ENCODE measurements at places on chromosomes 13 and 19.

GRCh38 chr13:21637296-21637695 lies 33.3 kb upstream of the MICU2 start:
- peak; percentile 13 for DNase-seq

- DNase-seq = no peak
These were observed 28.4 kb upstream of the ZNF681 start for GRCh38 chr19:23787106-23787505.

DNA sequence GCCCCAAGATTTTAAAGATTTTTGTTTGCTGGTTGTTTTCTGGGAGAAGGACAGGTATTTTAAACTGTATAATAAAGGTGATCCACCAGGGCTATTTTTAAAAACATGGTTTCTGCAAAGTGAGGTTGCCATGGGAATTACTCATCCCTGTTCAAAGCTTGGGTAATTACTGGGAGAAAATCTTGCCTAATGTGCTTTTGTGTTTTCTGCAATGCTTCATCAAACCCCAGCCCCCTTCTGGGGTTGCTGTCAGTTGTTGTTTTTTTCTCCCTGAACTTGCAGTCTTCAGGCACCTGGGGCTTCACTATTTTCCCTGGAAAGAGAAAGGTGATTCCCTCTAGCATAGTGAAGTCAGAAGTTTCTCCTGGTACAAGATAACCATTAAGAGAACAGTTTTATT lies 277.2 kb downstream of the NALCN start:
- no peak for DNase-seq

DNA sequence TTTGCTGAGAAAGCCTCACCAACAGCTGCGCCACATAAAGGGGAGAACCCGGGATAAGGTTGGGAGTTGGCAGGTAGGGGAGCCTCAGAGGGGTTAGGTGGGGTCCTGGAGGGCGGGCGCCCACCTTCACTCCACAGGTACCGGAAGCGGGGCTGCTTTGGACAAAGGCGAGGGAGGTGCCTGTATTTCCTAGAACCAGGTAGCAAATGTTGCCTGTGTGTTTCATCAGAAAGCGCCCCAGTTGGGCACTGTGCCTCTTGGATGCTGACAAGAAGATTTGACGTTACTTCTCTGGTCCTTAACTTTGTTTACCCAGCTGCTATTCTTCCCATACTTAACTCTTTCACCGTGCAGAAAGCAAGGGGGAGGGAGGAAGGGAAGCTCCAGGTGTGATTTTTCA lies 278.9 kb downstream of the ZNF536 start:
- no peak for DNase-seq

DNA sequence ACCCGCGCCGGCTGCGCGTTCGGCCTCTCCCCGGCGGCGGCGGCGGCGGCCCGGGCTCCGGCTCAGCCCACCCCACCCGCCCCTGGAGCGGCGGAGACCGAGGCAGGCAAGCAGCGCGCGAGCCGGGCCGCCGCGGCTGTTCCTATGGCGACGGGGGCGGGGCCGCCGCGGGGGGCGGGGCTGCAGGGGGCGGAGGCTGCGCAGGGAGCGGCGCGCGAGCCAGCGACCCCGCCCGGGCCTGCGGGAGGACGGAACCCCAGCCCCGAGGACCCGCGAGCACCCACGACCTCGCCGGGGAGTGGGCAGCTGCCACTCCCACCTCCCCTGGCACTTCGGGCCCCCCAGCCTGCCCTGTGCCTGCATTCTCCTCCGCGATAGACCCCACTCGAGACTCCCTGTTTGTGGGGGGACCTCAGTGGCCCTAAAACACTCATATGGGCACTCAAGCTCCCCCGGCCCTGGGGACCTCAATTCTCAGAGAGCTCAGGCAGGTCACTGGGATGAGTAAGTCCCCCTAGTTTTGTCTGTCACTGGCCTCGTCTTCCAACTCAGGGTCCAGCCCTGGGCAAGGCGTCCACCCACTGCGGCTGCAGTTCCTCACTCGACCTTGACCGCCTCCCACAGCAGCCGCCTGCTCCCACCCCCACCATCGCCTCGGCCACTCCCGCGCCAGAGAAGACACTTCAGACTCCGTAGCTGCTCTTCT lies at the start of gene CTXN1:
Gene CTXN1 (minus strand): TSS at position 115 of the 706 bp plus-strand sequence. CDS start 597 bp downstream, outside the sequence.
- DNase-seq = peak; percentile 73

GRCh38 chr19:31943191-31943661 lies 402.2 kb upstream of the ZNF507 start:
- DNase-seq = no peak

GRCh38 chr13:59203855-59204254 lies 959.9 kb downstream of the DIAPH3 start:
- no peak for DNase-seq

GRCh38 chr13:22287343-22287920 lies 616.6 kb downstream of the FGF9 start:
- DNase-seq = no peak

- DNase-seq = no peak
These were observed 1.4 kb upstream of the PLIN4 start for GRCh38 chr19:4519521-4520277.

DNA sequence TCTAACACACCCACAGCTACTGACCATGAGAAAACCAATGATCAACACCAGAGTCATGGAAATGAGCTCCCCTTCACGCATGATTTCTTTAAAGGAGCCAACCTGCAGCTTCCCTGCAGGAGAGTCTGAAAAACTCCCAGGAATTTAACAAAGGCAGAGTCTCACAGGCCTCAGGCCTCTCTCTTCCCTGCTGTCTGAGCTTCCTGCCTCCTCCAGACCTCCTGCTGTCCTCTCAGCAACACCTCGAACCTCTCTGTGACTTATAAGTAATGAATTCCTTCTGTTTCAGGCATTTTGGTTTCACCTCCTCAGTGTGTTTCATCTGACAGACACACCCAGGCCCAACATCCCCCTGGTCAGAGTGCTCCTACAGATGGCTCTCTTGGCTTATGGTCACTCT lies 1044.4 kb downstream of the UQCRFS1 start:
- DNase-seq = no peak

DNA sequence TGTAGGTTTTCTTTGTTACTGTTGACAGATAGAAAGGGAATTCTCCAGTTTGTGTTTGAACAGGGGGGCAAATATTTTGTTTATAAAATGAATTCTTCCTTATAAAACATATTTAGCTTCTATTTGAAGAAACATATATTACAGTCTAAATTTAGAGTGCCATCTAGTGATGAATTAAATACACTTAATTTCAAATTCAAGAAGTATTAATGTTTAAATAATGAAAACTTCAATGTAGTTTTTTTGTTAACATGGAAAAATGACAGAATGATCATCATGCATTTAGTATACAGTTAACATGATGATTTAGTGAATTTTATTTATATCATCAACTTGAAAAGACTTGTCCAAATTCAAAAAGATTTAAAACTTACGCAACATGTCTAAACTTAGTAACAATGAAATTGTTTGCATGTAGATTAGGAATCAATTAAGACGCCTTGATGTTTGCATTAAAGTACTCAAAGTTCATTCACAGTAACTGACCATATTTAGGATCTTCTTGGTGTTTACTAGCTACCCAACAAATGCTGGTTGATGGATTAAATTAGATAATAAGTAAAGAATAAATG lies 765.9 kb upstream of the SLITRK1 start:
- DNase-seq = no peak

DNA sequence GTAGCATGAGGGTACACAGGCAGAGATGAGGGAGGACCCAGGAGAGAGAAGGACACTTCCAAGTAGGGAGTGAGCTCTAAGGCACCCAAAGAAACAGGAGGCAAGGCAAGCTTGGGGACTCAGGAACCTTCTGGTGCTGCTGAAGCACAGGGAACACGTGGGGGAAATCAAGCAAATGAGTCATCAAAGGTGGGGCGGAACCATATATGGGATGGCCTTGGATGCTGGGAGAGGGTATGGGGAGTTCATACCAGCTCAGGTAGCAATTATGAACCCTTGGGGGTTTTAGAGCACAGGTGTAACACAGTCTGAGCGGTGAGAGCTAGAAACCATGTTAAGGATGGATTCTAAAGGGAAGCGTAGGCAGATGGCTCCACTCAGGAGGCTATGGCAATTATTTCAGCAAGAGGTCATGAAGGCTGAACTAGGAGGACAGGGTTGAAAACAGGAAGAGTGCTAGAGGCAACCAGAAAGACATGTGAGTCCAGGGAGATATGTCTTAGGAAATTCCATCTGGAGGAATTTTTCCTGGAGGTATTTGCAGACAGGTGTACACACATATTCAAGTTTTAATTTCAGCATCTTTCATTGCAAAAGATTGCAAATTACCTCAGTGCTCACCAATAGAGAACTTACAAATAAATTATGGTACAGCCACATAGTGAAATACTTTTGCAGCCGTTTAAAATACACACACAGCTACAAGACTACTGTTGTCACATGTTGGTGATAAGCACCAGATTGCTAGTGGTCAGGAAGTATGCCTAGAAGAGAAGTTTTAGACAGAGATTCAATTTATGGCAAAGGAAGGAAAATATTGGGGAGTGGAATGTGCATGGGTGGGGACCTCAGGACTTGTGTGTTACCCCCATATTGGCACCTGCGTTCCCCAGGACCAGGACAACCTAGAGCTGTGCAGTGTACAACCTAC lies 77.0 kb downstream of the STARD13 start:
- no peak for DNase-seq
